ENCODE measurements at places on chromosomes 4 and X.

DNA sequence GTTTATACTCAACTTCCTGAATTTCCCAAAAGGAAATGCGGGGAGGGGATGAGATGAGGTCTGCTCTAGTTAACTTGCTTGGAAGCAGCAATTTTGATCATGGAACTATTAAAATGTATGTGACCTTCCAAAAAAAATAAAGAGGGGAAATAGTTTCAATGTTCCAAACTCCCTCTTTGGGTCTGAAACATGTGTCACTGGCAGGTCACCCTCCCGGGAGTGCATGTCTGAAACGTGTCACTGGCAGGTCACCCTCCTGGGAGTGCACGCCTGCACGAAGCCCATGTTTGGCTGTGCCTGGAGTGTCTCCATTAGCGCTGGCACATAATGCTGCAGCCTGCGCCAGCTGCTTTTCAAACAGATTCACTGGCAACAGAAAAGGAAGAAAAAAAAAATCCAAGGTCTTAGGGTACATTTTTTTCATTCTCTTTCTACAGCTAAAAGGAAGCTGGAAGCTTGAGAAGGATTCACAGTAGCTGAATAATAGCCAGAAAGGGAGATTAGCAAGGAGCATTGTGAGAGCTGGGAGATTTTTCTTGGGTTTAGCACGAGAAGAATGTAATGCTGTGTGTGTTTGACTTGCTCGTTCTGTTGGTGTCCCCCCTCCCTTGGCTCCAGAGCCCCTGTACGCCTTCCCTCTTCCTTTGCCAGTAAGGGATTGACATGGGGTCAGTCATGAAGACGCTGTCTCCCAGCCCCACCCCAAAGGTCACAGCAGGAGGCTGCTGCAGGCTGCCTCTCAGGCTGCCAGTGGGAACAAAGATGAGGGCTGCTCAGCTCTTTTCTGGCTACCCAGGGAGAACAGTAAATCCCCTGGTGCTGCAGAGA, 39.2 kb upstream of the TLR3 start:
- DNase-seq = peak; percentile 67

- no peak for DNase-seq
These were observed 743.8 kb upstream of the INTU start for GRCh38 chr4:126888968-126889367.

- DNase-seq = no peak
These were observed 46.8 kb downstream of the UCHL1 start for GRCh38 chr4:41303372-41304118.

DNA sequence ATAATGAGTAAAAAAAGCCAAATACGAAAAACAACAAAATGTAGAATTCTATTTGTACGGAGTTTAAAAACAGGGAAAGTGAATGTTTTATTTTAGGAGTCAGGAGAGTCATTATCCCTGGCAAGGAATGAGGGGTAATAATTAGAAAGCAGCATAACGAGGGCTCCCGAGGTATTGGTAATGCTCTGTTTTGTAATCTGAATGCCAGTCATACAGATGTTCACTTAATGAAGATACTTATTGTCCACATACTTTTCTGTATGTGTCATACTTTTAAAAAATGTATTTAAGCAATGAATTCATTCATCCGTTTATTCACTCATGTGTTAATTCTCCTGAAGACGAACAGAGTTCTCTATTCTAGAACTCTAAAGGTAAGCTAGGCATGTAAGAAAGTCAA, 87.8 kb upstream of the BMP2K start:
- DNase-seq = no peak

DNA sequence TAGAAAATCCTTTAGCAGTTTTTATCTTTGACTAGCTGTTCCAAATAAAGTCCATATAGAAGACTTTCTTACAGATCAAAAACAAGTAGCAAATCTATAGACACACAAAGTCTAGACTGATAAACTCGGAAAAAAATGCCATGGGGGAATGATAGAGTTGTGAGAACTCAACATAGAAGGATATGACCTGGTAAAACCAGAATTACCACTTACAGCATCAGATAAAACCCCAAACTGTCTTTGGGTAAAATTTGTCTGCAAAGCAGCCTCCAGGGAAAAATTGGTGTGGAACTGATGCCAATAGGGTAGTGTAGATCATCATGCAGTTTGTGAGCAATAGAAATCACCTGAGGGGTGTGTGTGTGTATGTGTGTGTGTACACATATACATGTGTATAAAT, 579.1 kb downstream of the SPOCK3 start:
- no peak for DNase-seq

- no peak for DNase-seq
These were observed 8.0 kb downstream of the OFD1 start for GRCh38 chrX:13742397-13743176.

DNA sequence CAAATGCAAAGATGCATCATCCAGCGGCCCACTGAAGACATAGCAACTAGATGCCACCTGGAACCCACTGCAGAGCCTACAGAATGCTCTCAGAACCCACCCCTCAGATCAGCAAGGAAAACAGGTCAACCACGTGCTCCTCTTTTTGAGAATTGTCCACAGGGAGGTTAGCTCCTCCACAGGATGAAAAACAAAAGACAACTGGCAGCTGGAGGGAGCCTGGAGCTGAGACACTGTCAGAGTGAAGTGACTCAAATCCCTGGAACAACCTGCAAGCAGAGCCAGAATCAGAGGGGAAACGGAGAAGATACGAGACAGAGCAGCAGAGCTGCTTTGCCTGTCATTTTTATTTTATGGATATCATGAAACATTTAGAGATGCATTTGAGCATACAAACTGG, 277.6 kb downstream of the GASK1B start:
- no peak for DNase-seq

DNA sequence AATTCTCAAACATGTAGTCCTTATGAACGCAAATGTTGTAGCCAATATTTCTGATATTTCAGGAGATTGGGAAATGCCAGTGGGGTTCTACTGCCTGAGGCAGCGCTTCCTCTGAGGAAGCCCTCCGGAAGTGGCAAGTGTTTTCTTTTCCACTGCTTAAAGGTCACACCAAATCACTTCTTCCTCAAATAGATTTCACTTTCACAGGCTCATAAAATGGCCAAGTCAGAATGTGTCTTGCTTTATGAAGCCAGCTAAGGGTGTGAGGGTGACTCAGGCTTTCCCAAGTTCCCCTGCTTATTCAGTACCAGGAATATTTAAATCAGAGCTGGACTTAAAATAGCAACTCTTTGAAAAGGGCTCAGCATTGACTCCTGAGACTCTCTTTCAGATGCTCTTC, 514.2 kb upstream of the DIPK2B start:
- DNase-seq = peak; percentile 39

- no peak for DNase-seq
These were observed 54.7 kb downstream of the RBPJ start for GRCh38 chr4:26375551-26375950.

GRCh38 chr4:1459722-1460511, 53.7 kb upstream of the NKX1-1 start:
- no peak for DNase-seq

DNA sequence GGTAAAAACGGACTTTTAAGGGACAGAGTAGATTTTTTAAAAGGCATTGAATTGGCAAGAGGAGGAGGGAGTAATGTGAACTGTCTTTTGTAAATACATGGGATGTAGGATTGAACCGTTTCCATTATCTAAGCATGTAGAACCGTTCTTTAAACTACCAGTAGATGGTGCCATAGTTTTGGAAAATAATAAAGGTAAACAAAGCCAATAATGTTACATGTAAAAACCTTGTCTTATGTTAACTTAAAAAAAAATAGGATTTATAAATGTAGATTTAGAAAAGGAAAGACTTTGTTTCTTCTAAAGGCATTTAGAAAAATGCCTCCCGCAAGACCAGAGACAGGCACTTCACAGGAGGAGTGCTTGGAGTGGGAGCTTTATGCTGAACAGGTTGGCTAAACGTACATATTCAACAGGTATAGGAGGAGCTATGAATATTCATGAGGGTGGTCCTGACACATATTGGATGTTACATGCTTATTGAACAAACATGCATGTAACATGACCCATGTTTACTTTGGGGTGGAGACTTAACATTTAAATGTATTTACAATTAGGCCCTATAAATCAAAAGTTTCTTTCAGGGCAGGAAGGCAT, 45.5 kb upstream of the FAM241A start:
- DNase-seq = no peak

- DNase-seq = no peak
These were observed 58.5 kb upstream of the CLCN4 start for GRCh38 chrX:10098270-10098713.

- no peak for DNase-seq
These were observed 235.5 kb upstream of the ACTRT1 start for GRCh38 chrX:128287693-128288092.

- DNase-seq = peak; percentile 75
These were observed 25.4 kb downstream of the SEC31A start for GRCh38 chr4:82865592-82865991.

GRCh38 chr4:143407474-143407873, 70.8 kb downstream of the GAB1 start:
- no peak for DNase-seq

DNA sequence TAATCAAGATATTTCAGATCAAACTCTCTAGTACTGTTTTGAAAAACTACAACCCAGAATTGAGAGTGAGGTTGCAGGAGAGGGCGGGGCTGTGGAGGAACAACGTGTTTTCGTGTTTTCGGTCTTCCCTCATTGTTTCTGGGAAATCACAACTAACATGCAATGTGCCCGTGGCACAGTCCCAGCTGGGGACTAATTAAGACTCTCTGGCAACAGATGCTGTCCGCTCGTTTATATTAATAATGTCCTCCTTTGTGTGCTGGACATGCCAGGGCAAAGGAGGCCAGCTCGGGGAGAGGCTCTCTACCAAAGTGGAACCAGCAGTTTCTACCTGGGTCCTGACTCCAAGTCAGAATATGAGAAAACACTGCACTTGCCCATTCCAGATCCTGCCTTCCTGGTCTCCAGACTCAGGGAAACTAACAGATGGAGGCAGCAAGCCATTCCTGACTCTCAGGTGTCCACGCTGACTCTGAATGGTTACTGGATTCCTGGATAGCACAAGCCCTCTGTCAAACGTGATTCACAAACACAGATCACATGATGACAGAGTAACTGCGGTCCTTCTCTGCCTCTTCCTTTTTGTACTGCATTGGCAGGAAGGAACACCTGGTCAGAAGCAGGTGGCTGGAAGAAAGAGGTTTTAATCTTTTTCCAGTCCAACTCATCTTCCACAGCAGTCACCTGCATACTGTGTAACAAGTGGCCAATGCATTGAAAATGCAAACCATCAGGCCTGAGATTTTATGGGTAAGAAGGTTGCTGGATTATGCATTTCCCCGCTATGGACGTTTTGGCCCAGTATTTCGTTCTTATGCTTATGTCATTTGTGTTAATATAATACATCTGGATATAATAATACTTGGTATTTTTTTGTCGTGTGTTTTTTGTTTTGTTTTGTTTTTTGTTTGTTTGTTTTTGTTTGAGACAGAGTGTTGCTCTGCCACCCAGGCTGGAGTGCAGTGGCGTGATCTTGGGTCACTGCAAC, 65.0 kb downstream of the COQ2 start:
- DNase-seq = no peak

DNA sequence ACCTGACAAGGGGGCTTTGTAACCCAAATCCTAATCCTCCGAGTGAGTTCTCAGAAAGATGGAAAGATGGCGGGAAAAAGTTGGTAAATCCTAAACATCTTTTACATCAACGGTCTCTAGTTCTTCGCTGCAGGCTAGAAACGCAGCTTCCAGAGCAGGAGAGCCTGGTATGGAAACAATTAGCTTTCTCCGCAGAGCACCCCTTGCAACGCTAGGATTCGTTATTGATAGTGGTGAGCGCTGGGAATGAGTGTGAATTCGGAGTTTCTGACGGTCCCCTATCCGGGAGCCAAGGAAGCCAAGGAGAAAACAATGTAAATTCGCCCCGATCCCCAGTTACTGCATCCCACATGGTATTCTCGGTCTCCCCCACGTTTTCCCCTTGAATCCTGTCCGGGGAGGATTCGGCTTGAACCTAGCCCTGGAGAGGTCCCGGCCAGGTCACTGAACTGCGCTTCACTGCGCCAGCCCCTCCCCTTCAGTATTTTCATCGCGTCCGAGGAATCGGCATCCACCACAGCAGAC, 4.7 kb upstream of the NEUROG2 start:
- DNase-seq = no peak

DNA sequence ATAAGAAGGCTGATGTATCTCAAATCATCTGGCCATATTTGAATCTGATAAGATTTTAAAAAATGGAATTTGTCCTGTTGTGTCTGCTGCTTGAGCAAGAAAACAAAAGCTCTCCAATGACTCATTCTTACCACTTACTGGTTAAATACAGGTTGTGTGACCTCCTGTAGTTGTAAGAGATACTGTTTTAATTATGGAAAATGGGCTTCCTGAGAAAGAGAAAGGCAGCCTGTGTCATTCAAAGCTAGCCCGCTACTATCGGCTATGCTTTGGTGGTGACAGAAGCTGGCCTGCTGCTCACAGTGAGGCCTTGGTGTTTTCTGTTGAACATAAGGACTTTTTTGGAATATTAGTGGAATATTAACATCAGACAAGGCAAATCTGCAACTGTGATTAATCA, 1722.1 kb upstream of the PCDH10 start:
- no peak for DNase-seq

DNA sequence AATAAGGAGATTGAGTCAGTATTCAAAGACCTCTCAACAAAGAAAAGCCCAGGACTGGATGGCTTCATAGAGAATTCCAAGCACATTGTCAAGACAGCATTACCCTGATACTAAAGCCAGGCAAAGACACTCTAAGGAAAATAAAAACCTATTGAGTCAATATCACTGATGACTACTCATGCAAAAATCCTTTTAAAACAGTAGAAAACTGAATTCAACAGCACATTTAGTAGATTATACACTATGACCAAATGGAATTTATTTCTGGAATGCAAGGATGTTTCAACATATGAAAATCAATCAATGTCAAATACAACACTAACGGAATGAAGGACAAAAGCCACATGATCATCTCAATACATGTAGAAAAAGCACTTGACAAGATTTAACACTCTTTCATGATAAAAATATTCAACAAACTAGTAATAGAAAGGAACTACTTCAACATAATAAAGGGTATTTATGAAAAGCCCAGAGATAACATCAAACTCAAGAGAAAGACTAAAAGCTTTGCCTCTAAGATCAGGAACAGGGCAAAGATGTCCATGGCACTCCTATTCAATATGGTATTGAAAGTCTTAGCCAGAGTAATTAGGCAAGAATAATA, 633.3 kb downstream of the ANKRD50 start:
- no peak for DNase-seq

- no peak for DNase-seq
These were observed 2.5 kb upstream of the RS1 start for GRCh38 chrX:18674417-18674787.

DNA sequence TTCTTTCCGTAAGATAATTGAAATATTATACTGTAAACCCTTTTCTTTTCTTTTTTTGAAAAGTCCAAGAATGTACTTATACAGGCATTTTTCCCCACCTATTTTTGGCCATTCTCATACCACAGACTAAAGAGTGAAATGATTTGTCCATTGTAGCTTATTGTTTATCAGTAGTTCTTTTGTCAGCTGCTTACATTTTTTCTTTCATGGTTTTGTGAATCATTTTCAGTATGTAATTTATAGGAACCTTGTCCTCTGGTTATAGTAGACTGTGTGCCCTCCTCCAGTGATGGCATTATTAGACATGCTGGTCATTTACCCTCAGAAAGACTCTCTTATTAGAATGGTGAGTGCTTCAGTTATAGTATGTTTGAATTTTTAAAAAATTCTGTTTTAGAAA, 56.7 kb downstream of the CCKAR start:
- no peak for DNase-seq

- no peak for DNase-seq
These were observed 16.5 kb downstream of the CXCL1 start for GRCh38 chr4:73885574-73886267.
